Activated CD4-positive, alpha-beta T cell treated with anti-CD3 and anti-CD28 coated beads, Interleukin-2, Interleukin-6, amounts not matched to agents 100 ng/mL and 50 ng/mL, durations not matched to agents 16 hours and 8 hours (primary cell): ENCODE measurements at places on chromosomes 13 and 19.

GRCh38 chr19:12825254-12826131 is 8.9 kb downstream of the RTBDN start:
- no peak for DNase-seq

- peak; percentile 2 for DNase-seq
Observed at GRCh38 chr13:80361883-80362327, 21.0 kb upstream of the SPRY2 start.

DNA sequence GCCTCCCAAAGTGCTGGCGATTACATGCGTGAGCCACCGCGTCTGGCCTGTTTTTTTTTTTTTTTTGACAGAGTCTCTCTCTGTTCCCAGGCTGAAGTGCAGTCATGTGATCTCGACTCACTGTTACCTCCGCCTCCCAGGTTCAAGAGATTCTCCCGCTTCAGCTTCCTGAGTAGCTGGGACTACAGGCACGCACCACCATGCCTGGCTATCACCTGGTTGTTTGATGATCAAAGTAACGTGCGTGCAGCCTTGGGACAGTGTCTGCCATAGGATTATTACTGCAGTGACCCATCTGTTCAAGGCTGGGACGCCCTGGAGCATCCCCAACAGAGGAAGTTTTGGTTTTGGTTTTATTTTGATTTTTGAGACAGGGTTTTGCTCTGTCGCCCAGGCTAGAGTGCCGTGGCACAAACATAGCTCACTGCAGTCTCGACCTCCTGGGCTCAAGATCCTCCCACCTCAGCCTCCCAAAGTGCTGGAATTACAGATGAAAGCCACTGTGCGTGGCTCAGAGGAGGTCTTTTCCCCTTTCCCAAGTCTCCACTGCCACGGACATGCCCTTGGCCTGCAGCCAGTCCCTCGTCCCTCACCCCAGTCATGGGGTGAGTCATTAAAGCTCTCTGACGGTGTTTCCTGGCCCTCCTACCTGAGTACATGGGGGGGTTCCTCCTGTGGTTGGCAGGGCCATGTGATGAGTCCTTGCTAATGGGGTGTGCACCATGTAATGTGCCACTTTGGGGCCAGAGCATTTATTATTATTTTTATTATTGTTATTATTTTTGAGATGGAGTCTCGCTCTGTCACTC is 65.6 kb downstream of the IER2 start:
- DNase-seq: peak; percentile 28

DNA sequence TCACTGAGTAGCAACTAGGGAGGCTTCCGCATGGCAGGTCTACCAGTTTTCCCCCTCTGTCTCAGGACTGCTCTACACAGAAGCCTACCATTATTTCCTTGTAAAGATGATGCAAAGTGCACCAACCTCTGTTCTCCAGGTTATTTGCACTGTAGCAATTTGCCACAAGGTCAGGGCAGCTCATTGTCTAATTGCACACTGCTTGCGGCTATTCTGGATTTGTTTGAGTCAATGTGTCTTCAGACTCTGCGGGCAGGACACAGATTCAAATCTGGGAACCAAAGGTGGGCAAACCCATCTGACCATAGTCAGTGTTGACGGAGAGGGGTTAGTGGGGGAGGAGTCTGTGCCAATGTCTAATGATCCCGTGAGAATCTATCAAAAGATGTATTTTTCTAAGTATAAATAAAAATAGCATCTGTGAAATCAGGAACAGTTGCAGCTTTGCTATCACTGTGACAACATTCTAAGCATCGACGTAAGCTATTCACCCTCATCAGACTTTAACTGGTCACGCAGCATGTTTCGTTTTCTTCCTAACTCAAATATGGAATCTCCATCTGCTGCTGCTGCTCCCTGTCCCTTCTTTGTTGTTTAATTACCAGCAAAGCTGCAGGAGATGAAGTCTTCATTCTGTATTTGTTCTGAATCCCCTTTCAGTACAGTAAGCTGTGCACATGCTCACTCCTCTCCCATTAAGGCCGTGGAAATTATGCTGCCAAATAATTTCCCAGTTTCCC is 26.4 kb downstream of the CYSLTR2 start:
- no peak for DNase-seq

DNA sequence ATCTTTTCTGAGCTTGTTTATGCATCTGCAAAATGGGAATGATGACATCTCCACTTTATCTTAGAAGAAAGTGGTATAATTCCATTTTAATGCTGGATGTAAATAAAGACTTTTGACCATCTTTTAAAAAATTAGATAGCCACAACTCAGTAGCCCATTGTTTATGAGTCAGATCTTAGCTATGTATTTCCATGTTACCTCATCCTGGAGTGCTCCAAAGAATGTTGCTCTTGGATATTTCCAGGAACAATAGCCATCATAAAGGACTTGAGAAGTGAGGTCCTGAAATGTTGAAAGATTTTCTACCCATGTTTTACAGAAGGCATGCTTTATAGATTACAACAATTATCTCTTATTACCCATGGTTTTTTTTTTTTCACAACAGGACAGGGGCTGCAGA is 229.3 kb upstream of the EDNRB start:
- DNase-seq: no peak

GRCh38 chr13:47598340-47598911 is 402.6 kb downstream of the SUCLA2 start:
- no peak for DNase-seq
